ENCODE measurements at places on chromosomes 13 and 19. TPM values are rescaled to one million over a fixed set of nuclear protein-coding genes. Genes with fewer than 3 reads are reported as not detected.

GRCh38 chr13:98957731-98958442 lies 20.0 kb downstream of the DOCK9 start:
- H3K27ac ChIP-seq = no peak overlapping the region
- no peaks in the 10 kb centered on the region for H3K36me3 ChIP-seq
- H3K27me3 ChIP-seq = no peaks in the 10 kb centered on the region

The ATP7B gene
- total RNA-seq = 9.8 TPM

The CD70 gene
- not detected for total RNA-seq

The ADPRHL1 gene
- 3.3 TPM for total RNA-seq

The TMEM238 gene
- total RNA-seq = 0.83 TPM

The ZNF229 gene
- total RNA-seq = 1.0 TPM

GRCh38 chr19:12834566-12834943 lies at the start of gene RTBDN:
TSS of gene RTBDN (minus strand) at chr19:12834579. CDS start at chr19:12829979, 4,600 bp downstream.
- H3K4me3 ChIP-seq = no peak within 1 kb of the TSS
- DNase-seq = no peak
- no peaks in the 10 kb centered on the region for H3K36me3 ChIP-seq
- H3K27ac ChIP-seq = no peak within 1 kb of the TSS
- H3K4me1 ChIP-seq = no peaks in the 10 kb centered on the region

- no peaks in the 10 kb centered on the region for H3K27me3 ChIP-seq
- H3K4me3 ChIP-seq = no peak overlapping the region
- DNase-seq = no peak
- no peaks in the 10 kb centered on the region for H3K36me3 ChIP-seq
- no peaks in the 10 kb centered on the region for H3K4me1 ChIP-seq
These were observed 34.4 kb downstream of the CCDC70 start for GRCh38 chr13:51895906-51896888.

GRCh38 chr13:82076496-82076895 lies 1735.6 kb upstream of the SPRY2 start:
- H3K27ac ChIP-seq = no peak overlapping the region
- no peaks in the 10 kb centered on the region for H3K36me3 ChIP-seq
- H3K4me1 ChIP-seq = no peaks in the 10 kb centered on the region

The MAMSTR gene
- total RNA-seq = 24.2 TPM

The IER2 gene
- total RNA-seq = 95.9 TPM

DNA sequence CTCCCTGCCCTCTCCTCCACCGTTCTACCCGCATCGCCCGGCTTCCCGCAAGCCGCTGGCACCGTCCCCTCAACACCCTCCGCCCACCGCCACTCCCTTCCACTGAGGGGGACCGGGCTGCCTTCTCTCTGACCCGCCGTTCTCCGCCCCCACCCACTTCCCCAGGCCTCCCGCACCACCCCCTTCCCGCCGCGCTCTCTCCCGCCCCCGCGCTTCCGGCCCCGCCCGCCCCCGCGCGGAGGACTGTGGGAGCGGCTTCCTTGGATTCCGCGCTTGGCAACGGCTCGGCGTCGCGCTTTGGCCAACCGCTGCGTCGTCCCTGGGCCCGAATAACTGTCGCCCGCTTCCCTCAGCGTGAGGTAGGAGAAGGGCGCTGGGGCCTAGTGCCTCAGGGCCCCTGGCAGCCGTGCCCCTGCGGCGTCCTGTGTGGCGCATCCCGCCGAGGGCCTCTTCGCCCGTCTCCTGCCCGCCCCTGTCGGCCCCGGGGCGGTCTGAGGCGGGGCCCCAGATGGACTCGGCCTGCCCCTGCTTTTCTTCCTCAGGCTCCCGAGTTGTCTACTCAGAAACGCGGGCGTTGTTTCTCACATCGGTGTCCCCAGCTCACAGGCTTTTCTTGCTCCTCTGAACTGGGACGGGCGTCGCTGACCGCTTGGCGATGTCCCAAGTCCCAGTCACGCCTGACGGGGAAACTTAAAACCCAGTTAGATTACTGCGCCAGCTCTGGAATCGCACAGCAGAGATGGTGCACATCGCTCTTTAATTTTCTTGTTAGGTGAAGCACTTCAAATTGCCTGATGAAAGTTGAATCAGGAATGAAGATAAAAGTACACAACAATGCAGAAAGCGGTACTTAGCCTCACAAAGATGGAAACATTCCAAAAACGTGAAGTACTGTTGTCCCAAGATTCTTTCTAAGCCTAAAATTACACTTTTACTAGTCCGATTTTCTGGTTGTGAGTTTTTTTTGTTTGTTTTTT lies at the start of gene IFT88:
Gene IFT88, plus strand, starts transcription at position 260 of the 977 bp plus-strand sequence. CDS start 7,229 bp downstream, outside the sequence.
- H3K4me1 ChIP-seq = no peaks in the 10 kb centered on the region
- peak; percentile 84 for DNase-seq
- H3K27ac ChIP-seq = peak within 1 kb of the TSS; percentile 93
- H3K27me3 ChIP-seq = no peaks in the 10 kb centered on the region

The CCDC70 gene
- total RNA-seq = not detected

The FREM2 gene
- total RNA-seq = 34.3 TPM

- H3K4me1 ChIP-seq = no peaks in the 10 kb centered on the region
- no peak for DNase-seq
- H3K27ac ChIP-seq = no peak overlapping the region
- no peak overlapping the region for H3K4me3 ChIP-seq
- no peaks in the 10 kb centered on the region for H3K27me3 ChIP-seq
These were observed 31.3 kb upstream of the USE1 start for GRCh38 chr19:17183858-17184321.

DNA sequence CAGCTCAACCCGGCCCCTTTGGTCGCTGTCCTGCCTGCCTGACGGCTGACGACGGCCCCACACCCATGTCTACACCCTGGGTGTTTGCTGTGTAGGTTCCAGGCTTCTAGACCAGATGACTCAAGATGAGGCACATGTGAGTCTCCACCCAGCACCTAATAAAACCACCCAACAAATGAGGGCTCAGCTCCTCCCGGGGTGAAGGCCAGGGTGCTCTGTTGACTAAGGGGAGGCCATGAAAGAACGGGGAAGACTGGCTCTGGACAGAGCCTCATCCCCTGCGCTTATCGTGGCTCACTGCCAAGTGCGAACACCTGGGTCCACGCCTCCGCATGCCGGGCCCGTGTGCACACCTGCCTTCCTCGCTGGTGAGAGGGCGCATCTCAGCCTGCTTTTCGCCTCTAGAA lies 39.6 kb downstream of the COL4A2 start:
- peak; percentile 15 for DNase-seq
- H3K4me3 ChIP-seq = no peak overlapping the region

DNA sequence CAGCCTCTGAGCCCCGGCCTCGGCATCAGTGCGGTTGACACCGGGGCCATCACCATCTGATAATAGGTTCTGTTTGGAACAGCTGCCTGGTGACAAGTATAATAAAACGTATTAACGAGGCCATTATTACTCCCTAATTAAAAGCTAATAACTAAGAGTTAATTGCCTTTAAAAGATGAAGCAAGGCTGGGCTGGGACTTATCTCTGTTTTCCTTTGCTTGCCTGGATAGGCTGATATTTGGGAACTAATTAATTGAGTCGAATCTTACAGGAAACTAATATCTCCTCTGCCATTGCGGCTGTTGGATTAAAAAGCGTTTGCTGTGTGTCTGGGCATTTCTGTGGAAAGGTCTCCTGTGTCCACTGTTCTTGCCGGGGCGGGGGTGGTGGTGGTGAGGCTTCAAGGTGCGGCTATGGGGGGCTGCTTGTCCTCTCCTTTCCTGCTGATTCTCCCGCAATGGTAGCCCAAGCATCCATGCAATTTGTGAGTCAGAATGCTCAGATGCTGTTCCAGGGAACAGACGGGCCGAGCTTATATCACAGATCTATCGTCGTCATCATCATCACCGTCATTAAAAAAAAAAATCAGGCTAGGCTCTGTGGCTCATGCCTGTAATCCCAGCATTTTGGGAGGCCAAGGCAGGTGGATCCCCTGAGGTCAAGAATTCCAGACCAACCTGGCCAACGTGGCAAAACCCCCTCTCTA lies 162.7 kb downstream of the PTPRS start:
- no peak for DNase-seq
- H3K4me1 ChIP-seq = no peaks in the 10 kb centered on the region
- H3K4me3 ChIP-seq = no peak overlapping the region
- no peaks in the 10 kb centered on the region for H3K36me3 ChIP-seq
- no peak overlapping the region for H3K27ac ChIP-seq

DNA sequence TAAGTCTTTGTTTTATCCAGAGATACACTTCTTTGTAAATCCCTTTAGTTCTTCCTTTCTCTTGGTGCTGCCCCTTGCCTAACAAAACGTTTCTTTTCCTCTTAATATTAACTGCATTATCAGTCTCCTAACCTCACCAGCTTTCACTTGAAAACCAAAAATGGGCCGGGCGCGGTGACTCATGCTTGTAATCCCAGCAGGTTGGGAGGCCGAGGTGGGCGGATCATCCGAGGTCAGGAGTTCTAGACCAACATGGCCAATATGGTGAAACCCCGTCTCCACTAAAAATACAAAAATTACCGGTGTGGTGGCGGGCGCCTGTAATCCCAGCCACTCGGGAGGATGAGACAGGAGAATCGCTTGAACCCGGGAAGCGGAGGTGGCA lies 329.8 kb upstream of the MIR17HG start:
- no peaks in the 10 kb centered on the region for H3K27me3 ChIP-seq
- no peaks in the 10 kb centered on the region for H3K4me1 ChIP-seq
- no peak overlapping the region for H3K4me3 ChIP-seq

DNA sequence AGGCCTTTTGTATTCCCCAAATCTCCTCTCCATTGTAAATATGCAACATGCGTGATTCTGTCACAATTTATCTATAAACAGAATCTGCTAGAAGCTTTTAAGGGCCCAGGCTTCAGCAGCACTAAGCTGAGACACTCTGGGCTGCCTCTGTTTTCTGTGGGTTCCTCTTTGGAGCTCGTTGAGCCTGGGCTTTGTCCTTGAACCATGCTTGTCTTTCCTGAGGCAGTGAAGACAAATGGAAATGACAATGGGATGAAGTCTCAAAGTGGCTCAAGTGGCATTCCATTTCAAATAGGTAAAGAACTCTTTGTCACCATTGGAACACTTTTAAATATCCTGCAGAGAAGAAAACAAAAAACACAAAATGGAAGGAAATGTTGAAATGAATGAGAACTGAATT lies 40.3 kb downstream of the RASL11A start:
- no peaks in the 10 kb centered on the region for H3K4me1 ChIP-seq
- H3K27me3 ChIP-seq = no peaks in the 10 kb centered on the region
- no peaks in the 10 kb centered on the region for H3K36me3 ChIP-seq
- DNase-seq = no peak
- H3K4me3 ChIP-seq = no peak overlapping the region

DNA sequence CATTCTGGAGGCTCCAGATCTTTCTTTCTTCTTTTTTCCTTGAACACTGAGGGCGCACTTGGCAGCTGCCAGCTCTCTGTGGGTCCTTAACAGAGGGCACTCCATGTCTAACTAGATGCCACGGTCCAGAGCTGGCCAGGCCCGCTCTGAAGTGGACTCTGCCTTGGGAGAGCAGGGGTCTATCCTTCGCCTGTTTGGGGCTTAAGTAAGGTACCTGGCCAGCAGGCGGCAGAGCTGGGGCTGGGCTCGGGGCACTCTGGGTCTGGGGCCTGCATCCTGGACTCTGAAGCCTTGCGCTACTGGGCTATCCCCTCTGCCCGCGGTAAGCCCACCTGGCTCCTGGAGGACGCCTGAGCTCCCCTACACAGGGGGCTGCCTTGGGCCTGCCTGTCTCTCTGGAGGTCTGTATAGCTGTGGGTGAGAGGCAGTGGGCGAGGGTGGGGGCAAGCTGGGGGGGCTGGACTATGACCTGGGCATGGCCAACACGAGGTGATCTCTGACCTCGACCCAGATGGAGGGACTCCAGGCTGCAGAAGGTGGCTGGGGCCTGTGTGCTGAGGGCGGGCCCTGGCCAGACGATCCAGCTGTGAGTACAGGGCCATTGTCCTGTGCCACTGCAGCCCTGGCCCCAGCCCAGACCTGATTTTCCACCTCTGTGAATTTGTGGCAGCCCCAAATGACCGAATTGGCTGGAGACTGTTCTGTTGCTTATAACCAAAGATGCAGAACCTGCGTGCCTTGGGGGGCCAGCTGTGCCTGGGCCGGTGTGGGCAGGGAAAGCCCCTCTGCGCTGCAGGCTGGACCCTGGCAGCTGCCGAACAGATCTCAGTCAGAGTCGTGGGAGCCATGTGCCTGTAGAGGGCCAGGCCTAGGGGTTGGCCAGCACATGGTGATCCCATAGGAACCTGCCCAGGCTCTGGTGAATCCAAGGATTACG lies 26.5 kb downstream of the CEBPG start:
- no peak overlapping the region for H3K27ac ChIP-seq
- H3K4me1 ChIP-seq = peaks cover 9% of the 10 kb centered on the region
- no peak for DNase-seq

DNA sequence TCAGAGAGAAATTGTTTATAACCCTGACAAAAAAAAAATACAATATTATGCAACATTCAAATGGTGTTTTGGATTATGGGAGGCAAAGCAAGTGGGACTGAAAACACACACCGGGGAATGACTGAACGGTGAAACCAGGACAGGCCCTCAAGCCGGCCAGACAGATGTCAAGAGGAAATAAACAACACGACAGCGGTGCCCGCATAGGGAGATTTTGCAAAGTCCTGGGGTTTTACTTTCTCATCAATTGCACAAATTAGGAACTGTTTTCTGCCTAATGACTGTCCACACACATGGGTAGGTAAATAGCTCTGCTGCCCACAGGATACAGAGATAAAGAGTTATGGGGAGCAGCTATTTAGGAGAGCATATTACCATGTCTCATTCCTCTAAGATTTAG lies 134.5 kb downstream of the IRS2 start:
- no peaks in the 10 kb centered on the region for H3K27me3 ChIP-seq
- no peak for DNase-seq
- no peaks in the 10 kb centered on the region for H3K4me1 ChIP-seq

DNA sequence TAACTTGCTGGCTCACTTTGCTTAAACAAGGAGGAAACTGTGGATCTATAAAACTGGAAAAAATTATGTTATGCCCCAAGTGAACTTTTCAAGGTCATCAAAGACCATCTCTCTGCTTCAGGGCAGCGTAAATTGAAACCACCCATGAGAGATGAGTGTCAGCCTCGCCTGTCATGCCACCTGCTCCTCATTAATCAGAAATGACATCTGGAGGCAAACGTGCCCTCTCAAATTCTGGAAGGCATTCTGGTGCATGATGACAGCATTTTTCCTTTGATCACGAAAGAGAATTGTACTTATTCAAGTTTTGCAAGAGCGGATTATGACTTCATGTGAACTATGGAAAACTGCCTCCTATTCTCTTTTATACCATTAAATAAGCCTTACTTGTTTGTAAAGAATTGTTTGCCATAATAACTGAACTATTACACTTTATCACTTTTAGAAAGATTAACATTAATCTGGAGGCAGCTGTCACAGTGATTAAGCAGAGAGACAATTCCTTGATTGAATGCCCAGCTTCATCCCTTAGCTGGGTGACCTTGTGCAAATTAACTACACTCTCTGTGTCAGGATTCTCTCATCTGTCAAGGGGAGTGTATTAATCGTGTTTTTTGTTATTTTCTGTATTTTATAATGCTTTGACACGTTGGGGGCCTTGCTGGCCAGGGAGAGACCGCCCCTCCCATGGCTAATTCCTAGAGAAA lies 17.0 kb upstream of the SACS start:
- no peak overlapping the region for H3K27ac ChIP-seq
- no peak overlapping the region for H3K4me3 ChIP-seq
- H3K36me3 ChIP-seq = no peaks in the 10 kb centered on the region
- H3K27me3 ChIP-seq = no peaks in the 10 kb centered on the region
- DNase-seq = no peak
